Mucosa of gallbladder (tissue), 1 donor: ENCODE measurements at places on chromosomes 6 and 20. TPM values are rescaled to one million over a fixed set of nuclear protein-coding genes. Genes with fewer than 3 reads are reported as not detected.
A peak's percentile ranks its signal among the peaks of the same experiment; 100 is the strongest.

- DNase-seq, result peak; percentile 27
Measured at GRCh38 chr6:7697820-7698623, 27.9 kb upstream of the BMP6 start.

- DNase-seq, result no peak
Measured at GRCh38 chr6:52536424-52536916, 40.4 kb downstream of the TRAM2 start.

GRCh38 chr6:112563368-112563767 lies 216.2 kb downstream of the RFPL4B start:
- DNase-seq, result no peak

DNA sequence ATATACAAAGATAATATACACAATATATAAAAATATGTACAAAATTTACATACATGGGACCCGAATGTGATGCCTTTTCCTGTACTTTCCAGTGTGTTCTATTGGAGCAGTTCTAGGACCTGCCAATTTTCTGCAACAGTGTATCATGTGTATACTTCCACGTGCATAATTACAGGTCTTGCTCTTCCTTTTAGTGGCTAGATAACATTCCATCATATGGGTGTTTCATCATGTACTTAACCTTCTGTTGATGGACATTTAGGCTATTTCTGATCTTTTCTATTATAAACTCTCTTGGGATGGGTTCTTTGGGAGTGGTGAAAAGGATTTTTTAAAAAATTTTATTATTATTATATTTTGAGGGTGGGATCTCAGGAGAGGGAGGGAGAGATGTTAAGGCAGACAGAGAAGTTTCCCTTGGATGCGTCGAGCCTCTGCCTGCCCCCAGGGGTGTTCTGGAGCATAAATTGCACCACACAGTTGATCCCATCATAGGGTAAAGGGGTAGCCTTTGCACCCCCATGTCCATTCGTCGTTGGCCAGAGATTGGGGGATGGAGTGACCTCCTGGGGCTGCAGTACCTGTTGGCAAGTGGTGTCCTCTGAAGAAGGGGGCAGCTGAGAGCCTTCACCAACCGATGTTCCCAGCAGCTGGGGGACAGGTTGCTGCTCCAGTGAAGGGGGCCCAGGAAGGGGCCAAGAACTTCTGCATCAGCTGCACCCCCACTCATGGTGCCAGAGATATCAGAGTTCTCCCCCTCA lies 110.3 kb downstream of the TOX2 start:
- DNase-seq, result no peak

CYP24A1 gene
- total RNA-seq, result not detected

APCDD1L gene
- 1.1 TPM for total RNA-seq

DNA sequence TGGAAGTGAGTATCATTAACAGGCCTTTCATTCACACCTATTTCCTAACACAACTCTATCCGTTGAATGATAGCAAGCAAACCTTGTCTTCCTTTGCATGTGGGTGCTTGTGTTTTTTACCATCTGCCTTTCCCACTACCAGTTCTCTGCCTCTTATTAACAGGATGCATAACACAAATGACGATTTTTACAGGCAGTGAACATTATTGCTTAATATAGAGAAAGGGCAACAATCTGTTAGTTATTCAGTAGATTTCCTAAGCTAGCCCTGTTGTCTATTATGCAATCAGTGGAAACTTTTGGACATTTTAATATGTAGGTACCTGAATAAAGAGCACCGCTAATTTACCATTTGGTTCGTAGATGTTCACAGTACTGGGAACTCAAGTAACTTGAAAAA lies 348.8 kb upstream of the PLCB4 start:
- DNase-seq, result no peak

PROKR2 gene
- not detected for total RNA-seq

- no peak for DNase-seq
Measured at GRCh38 chr6:44925100-44925739, 402.9 kb upstream of the RUNX2 start.

TRDN gene
- 0.23 TPM for total RNA-seq

SLC24A3 gene
- total RNA-seq, result 19.9 TPM

DNA sequence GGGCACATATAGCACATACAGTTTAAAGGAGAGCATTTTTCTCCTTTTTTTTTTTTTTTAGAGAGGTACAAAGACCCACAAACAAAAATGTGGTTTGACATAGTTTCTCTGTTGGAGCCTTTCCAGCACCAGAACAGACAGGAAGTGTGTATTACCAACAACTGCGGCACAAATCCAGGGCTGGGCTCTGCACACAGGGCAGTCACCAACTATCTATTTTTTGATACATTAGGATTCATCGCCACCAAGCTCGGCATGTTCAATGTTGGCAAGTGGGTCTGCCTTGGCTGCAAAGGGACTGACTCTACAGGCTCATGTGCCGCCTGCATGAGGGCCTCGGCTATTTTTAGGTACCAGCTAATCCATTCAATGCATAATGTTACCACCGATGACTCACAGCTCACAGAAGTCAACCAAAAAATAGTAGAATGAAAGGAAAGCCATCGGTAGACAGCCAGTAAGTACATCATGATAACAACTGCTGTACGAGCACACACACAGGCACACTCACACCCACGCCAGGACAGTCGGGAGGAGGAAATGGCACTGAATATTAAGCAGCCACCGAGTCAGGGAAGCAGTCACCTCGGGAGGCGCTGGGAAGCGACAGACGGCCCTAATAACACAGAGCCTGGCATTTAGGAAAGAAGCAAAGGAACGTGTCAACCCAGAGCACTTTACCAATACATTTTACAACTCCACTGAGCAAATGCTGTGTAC lies 81.6 kb downstream of the GMPR start:
- peak; percentile 59 for DNase-seq

GRCh38 chr6:105779110-105779509 lies 307.0 kb upstream of the PRDM1 start:
- no peak for DNase-seq

RNF144B gene
- total RNA-seq, result 33.9 TPM

XKR7 gene
- not detected for total RNA-seq

FAM83D gene
- 48.3 TPM for total RNA-seq

DNA sequence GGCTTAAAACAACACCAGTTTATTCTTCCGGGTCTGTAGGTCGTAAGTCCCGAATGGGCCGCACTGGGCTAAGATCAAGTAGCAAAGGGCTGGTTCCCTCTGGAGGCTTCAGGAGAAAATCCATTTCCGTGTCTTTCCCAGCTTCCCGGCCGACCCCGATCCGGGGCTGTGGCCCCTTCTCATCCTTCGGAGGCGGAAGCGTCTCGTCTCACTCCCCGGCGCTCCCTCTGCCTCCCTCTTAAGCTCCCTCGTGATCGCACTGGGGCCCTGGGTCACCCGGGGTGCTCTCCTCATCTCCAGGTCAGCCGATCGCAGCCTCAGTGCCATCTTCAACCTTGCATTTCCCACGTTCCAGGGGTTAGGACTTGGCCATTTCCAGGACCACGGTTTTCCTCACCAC lies 199.4 kb downstream of the WDR27 start:
- DNase-seq, result no peak

GRCh38 chr20:17809362-17810061 lies 109.7 kb downstream of the BANF2 start:
- no peak for DNase-seq

- DNase-seq, result no peak
Measured at GRCh38 chr6:106120006-106120405, 33.9 kb downstream of the PRDM1 start.

- peak; percentile 39 for DNase-seq
Measured at GRCh38 chr6:21873562-21873961, 280.0 kb downstream of the SOX4 start.

- DNase-seq, result peak; percentile 94
Measured at GRCh38 chr6:44221291-44221960, 2.0 kb upstream of the SLC29A1 start.

AKIRIN2 gene
- total RNA-seq, result 43.1 TPM

DNA sequence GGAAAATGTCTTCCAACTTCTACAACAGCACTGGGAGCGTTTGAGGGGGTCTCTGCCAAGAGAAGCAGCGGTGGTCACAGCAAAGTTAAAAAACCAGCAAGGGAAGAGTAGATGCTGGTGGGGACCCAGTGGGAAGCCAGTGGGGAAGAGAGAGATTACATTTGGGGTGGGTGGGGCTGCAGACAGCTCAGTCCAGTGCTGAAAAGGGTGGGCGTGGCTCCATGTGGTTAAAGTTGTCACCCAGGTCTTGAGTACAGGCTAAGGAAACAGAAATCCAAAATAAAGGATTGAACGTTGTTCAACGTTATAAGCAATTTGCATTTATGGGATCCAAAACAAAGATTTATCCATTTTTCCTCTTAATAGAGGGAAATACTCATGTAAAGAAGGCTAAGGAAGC lies 106.3 kb upstream of the LY86 start:
- no peak for DNase-seq

- DNase-seq, result no peak
Measured at GRCh38 chr20:60066438-60066823, 108.2 kb downstream of the CDH26 start.

- no peak for DNase-seq
Measured at GRCh38 chr20:33020278-33021161, 10.9 kb upstream of the BPIFB6 start.

DNA sequence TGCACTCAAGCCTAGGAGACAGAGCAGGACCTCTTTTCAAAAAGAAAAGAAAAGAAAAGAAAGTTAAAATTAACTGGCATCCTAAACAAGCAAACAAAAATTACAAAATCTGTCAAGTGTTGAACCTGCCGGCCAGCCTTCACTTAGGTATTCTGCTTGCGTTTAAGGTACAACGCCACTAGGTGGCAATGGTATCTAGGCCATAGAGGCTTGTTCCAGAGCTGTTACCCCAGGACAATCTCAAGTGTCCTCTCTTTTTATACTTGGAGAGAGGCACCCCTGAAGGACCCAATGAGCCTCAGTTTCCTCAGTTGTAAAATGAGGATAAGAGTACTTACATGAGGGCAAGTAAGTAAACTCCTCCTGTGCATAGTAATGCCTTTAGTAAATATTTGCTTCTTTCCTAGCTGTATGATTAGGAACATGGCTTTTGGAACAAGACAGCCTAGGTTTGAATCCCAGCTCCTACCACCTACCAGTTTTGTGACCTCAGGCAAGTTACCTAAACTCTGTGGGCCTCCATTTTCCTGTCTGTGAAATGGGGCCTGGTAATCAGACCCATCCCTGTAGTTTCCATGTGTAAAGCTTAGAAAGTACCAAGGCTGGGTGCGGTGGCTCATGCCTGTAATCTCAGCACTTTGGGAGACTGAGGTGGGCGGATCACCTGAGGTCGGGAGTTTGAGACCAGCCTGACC lies 5.8 kb upstream of the PACSIN1 start:
- peak; percentile 46 for DNase-seq

- DNase-seq, result no peak
Measured at GRCh38 chr20:3235666-3236324, 3.2 kb downstream of the SLC4A11 start.

DNA sequence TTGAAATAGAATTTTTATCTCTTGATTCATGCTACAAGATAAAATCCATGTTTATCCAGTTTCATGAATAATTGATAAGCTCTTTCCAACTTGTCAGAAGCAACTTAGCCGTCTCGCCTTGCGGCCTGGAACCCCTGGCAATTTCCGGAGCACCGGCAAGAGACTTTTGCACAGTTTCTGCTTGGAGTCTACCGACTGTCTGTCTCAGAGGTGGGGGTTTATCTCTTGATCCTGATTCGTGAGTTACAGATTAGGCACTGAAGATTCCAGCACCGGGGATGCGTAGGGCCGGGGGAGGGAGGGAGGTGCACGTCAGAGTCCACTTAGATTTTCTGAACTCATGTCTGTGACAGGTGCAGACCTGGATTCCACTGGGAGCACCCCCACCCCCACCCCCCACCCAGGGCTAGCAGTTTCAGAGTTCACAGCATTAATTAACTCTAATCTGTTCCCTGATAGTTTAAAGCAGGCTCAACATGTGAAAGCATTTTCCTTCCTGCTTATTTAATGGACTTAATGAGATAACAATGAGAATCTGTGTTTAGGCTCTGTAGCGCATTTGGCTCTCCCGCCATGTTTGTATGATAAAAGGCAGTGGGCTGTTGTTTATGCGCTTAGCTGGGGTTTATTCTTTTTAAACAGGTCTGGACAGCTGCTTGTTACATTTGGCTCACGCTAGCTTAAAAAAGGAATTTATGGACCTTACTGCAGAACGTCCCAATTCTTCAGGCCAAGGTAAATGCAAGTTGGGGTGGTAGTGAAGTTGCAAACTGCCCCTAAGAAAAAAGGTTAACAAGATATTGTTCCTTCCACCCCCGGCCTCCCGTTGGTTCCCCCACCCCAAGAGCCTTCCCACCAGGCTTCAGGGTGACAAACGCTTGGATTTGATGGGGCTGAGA lies 8.1 kb upstream of the APCDD1L start:
- DNase-seq, result no peak

- DNase-seq, result no peak
Measured at GRCh38 chr6:50049829-50050228, at the start of gene DEFB112. DEFB112 (minus strand) TSS chr6:50049929; CDS start chr6:50049869, 60 bp downstream.

- DNase-seq, result no peak
Measured at GRCh38 chr6:57116776-57117175, 26.8 kb downstream of the ZNF451 start.

RIPPLY2 gene
- total RNA-seq, result not detected

BPIFA3 gene
- not detected for total RNA-seq

DNA sequence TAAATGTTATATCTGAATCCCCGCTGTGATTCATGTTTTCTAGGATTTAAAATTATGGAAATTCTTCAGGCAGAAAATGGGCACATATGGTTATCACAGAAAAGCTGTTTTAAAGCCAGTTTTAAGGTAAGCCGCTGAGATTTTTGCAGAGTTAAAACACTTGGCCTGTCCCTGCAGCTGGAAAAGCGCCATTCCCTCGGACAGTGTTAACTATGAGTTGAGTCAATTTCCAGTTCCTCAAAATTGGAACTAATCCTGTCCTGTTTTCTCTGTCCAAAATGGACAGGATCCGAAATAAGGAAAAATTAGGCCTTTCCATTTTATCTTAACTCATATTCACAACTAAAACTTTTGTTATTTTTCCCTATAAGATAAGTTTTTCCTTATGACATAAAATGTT lies 225.2 kb downstream of the SAMD5 start:
- no peak for DNase-seq

- no peak for DNase-seq
Measured at GRCh38 chr6:946546-946945, 253.6 kb upstream of the EXOC2 start.

GRCh38 chr20:51596668-51597388 lies 54.3 kb upstream of the NFATC2 start:
- DNase-seq, result no peak

DNA sequence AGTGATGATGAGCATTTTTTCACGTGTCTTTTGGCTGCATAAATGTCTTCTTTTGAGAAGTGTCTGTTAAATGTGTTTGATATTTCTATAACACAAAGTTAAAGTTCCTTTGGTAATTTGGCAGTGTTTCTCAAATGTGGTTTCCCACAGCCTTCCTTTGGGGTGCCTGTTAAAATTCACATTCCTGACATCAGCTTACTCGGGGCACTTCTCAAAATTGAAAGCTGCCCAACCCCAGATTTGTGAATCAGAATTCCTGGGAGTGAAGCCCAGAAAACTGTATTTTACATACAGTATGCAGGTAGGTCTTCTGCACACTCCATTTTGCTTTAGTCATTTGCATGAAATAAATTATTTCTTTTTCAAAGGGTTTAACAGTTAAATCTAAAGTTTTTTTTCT lies 207.9 kb downstream of the GMPR start:
- no peak for DNase-seq

ASIP gene
- total RNA-seq, result not detected

PRPH2 gene
- total RNA-seq, result 1.7 TPM
